ENCODE measurements at places on chromosomes 5 and 9.
A peak's percentile ranks its signal among the peaks of the same experiment; 100 is the strongest.

DNA sequence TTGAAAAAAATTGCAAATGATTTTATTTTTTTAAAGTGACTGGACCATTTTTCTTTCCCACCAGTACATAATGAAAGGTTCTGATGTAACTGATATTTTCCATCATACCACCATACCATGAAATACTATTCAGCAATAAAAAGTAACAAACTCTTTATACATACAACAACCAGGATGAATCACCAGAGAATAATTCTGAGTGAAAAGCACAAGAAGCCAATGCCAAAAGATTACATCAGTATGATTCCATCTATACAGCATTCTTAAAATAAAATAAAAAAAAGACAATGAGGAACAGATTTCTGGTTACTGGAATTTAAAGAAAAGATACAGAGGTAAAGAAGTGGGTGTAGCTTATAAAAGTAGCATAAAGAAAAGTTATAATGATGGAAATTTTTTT lies 423.7 kb upstream of the ST8SIA4 start:
- no peak for DNase-seq

DNA sequence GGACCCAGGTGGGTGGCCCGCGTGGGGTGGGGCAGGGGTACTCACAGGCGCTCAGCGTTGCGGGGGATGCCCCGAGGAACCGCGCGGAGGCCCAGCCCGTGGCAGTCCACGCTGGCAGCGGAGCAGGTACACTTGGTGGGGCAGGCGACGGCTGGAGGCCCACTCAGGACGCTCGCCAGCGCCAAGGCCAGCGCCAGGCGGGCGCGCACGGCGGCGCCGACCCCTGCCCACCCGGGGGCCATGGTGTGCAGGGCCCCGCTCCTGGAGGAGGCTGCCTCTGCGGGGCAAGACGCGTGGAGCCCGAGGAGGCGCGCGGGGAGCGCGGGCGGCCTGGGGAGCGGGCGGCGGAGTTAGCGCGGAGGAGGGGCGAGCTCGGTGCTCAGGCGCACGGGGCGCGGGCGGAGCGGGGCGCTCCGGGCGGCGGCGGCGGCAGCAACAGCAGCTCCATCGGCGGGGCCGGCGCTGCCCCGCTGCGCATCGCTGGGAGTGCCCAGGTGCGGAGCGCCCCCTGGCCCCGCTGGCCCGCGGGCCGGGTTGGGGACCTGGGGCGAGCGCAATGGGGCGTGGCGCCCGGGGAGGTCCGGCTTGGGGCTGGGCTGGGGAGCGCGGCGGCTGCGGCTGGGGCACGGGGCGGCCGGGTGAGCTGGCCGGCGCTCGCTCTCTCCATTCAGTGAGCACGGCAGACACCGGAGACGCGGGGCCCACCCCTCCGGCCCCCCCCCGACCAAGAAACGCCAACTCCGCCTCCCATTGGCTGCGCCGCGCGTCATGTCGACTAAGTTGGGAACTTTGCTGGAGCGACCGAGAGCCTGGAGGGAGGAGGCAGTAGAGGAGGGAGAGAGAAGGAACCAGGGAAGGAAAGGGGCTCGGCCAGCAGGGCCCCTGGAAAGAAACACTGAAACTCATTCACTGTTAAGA lies at the start of gene SLIT3:
Gene SLIT3 (minus strand): TSS at position 672 of the 918 bp plus-strand sequence. CDS start 430 bp downstream, at position 242.
- DNase-seq = no peak

DNA sequence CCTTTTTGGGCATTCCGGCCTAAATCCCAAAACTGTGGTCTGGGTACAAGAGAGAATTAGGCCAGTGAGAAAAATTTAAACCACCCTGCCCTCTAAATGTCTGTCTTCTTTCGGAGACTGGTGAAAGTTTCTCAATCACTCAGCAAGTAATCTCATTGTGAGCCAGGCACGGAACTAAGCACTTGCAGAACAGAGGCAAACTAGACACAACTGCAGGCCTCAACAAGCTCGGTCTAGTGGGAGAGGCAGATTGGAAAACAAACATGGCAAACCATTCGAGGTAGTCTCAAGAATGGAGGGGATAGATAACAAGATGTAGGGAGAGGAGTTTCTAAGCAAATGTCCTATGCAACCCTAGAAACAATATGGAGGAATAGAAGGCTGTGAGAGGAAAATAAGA lies 8.9 kb upstream of the C5orf58 start:
- no peak for DNase-seq

DNA sequence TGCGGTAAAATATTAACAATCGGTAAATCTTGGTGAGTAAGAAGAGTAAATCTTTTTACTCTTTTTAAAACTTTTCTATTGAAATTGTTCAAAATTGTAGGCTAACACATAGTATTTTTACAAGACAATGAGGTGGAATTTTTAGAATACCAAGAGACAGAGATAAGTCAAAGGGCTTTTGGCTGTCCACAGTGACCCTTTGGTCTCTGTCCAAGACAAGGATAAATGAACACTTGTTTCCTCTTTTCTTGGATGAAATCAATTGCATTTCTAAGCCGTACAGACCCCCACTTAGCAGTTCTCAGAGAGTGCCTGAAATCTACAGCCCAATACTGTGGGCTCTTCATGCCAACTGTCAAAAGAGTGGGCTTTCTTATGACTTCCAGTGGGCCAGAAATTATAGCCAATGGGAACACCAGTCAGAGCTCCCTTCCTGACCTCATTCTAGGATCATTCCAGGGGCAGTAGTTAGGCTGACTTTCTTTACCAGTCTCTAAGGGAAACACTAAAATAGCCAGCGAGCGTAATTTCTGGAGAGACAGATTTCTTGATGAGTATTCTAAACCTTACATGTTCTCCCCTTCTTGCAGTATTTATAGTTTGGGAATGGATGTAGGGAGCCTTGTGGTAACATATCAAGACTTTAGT lies 74.1 kb downstream of the GALNT10 start:
- no peak for DNase-seq

- DNase-seq = no peak
These were observed 3.3 kb downstream of the RNF20 start for GRCh38 chr9:101536938-101537337.

- no peak for DNase-seq
These were observed 86.9 kb downstream of the NUDT12 start for GRCh38 chr5:103475629-103476240.

GRCh38 chr9:20252778-20253177 lies 369.5 kb downstream of the MLLT3 start:
- DNase-seq = no peak

DNA sequence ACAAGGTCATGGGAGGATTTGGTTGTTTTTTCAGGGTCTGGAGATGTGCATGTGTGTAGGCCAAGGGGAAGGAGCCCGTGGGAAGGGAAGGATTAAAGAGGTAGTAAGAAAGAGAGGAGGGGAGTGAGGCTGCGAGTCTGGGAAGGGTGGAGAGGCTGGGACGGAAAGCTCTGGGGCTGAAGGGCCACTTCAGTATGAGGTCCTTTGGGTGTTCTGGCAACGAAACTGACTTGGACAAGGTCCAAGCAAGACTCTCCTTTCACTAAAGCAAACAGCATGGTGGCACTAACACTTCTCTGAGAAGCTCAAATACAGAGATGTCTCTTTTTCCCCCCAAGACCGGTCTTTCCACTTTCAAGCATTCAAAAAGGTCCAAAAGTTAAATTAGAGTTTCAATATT lies 394.5 kb downstream of the ARHGEF28 start:
- DNase-seq = no peak

GRCh38 chr9:134951461-134951860 lies 33.7 kb upstream of the FCN1 start:
- DNase-seq = no peak

- DNase-seq = no peak
These were observed 119.9 kb downstream of the C9orf152 start for GRCh38 chr9:110088099-110088498.

DNA sequence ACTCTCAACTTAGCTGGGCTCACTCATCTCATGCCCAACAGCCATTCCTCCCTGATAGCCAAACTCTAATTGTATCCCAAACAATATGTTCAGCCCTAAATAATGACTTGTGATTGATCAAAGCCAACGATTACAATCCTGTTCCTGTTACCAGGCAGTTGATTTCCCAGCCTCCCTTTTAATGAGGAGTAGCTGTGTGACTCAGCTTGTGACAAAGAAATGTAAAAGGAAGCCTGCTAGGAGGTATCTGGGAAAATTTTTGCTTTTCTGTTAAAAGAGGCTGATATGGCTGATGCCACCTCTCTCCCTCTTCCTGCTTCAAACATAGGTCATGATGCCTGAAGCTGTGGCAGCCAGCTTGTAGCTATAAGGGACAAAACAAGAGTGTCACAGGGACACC lies 19.6 kb upstream of the ENC1 start:
- no peak for DNase-seq

DNA sequence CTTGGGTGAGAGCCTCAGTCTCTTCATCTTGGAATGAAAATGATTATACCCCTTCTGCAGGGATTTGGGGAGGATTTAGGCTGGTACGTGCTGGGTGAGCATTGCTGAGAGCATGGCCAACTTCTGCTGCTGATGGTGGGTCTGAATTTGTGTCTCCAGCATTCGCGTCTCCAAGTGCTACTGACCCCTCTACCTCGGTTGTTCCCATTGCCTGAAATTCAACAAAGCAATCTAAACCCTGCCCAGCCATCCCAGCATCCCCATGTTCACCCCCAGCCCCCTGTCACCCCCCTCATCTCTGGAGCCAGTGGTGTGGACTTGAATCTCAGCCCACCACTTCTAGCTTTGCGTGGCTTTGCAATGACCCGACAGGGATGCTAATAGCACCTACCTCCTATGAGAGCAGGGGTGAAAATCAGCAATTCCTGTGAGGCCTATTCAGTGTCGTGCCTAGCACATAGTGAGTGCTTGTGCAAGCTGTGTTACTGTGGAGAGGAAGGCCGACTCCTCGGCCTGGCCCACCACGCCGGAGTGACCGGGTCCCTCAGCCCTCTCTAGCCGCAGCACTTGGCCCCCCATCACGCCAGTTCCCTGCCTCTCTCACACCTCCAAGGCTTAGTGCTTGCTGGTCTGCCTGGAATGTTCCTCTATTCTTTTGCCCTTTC lies 43.4 kb upstream of the SH3PXD2B start:
- DNase-seq = no peak

DNA sequence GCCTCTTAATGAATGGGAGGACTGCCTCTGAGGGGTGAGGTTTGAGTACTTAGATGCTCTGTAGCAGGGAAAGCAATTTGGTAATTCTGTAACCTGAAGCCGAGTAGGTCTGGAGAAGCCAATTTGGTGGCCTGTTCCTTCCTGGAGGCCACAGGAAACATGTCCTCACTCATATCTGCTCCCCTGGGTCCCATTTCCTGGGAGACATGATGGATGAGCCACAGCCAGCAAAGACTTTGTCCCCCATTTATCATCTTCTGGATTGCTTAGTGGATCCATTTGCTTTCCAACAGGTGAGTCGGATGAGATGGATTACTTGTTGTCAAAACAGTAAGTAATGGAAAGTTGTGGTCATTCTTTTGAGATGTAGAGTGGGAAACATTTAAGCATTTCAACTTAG lies 99.8 kb upstream of the KLF9 start:
- DNase-seq = no peak

DNA sequence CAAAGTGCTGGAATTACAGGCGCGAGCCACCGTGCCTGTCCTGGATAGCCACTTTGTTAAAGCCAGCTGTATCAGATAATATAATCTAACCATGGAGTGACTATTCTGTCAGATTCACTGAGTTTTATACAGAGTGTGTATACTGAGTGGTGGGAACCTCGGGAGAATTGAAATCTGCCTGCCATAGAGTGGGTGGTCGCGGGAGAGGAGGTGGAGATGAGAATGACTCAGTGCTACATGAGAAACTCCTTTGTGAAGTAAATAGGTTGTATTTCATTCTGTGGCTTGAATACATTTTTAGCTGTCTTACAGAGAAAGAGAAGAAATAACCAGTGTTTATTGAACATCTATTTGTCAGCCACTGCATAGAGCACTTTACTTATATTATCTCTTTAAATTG lies 26.4 kb downstream of the ATP6V0E1 start:
- no peak for DNase-seq

GRCh38 chr9:5629312-5630080 lies 589 bp downstream of the RIC1 start:
- peak; percentile 56 for DNase-seq

GRCh38 chr9:22211588-22212360 lies 202.7 kb upstream of the CDKN2B start:
- DNase-seq = no peak

DNA sequence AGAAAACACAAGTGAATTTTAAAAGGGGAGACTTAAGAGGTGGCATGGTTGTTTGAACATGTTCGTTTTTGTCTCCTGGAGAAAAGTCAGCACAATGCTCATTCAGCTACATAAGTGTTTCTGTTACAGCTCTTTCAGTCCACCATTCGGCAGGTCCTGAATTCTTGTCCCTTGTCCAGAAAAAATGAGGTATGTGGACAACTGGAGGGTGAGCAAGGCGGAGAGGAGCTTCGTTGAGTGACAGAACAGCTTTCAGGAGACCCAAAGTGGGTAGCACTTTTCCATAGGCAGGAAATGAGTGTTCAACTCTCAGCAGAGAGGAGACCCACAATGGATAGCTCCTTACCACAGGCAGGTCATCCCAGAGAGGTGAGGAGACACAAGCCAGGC lies 4.9 kb downstream of the PDCD1LG2 start:
- no peak for DNase-seq

DNA sequence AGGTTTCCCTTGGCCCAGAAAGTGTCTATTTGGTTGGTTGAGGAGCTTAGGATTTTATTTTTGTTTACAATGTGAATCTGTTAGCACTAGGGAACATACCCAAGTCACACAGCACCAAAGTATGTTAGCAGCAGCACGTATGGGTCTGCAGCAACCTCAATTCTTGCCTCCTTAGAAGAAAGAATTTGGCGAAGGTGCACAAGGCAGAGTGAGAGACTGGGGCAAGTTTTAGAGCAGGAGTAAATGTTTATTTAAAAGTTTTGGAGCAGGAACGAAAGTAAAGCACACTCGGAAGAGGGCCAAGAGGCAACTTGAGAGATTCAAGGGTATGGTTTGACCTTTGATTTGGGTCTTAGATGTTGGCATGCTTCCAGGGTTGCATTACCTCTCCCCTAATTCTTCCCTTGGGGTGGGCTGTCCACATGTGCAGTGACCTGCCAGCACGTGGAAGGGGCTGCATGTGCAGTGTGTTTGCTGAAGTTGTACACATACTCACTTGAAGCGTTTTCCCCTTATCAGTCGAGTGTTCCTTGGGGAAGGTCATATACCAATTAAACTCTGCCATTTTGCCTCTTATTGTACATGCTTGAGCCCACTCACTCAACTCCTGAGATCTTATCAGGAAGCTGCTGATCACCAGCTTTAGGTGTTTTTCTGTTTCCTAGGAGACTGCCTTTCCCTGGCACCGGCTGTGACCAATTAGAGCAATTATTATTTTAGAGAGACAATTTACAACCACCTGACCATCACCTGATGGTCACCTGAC lies 64.9 kb upstream of the SHC3 start:
- no peak for DNase-seq

DNA sequence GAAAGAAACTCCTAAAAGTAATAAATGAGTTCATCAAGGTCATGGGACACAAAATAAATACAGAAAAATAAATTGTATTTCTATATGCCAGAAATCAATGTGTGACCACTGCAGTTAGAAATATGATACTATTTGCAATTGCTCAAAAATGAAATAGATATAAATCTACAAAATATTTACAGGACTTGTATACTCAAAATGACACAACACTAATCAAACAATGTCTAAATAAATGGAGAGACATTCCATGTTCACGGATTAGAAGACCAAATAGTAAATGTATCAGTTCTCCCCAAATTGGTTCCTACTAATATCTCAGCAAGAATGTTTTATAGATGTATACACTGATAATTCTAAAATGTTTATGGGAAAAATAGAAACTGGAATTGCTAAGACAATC lies 345.3 kb downstream of the NR2F1-AS1 start:
- DNase-seq = no peak

GRCh38 chr5:89443508-89443907 lies 560.5 kb upstream of the MEF2C start:
- DNase-seq = no peak

- no peak for DNase-seq
These were observed 428.4 kb downstream of the KDM4C start for GRCh38 chr9:7186175-7186574.

- DNase-seq = peak; percentile 45
These were observed 378 bp downstream of the GPR151 start for GRCh38 chr5:146515473-146516150.
